NCI-H1092 (cell line): ENCODE measurements at places on chromosomes 3 and 15.

DNA sequence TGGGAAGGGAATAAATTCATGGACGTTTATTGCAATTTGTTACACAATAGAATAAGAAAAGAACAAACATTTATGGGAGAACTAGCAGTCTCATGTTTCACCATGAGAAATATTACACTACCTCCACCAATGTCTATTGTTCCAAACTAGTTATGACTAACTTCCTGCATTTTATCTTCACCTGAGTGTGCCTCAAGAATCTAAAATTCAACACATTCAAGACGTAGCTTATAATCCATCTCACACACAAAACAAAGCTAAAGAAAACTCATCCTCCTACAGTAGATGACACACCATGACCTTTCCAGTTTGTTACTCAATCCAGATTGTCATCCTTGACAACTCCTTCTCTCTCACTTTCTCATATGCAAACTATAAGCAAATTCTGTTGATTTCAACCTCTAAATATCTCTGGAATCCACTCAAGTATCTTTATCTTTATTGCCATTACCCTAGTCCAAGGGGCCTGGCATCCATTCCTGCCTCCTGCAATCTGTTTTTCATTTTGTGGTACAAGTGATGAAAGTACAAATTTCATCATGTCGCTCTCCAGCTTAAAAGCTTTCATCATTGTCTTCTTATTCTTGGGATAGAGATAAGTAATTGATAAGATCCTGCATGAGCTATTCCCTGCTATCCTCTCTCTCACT, 229.9 kb downstream of the NR2F2 start:
- DNase-seq, result no peak

DNA sequence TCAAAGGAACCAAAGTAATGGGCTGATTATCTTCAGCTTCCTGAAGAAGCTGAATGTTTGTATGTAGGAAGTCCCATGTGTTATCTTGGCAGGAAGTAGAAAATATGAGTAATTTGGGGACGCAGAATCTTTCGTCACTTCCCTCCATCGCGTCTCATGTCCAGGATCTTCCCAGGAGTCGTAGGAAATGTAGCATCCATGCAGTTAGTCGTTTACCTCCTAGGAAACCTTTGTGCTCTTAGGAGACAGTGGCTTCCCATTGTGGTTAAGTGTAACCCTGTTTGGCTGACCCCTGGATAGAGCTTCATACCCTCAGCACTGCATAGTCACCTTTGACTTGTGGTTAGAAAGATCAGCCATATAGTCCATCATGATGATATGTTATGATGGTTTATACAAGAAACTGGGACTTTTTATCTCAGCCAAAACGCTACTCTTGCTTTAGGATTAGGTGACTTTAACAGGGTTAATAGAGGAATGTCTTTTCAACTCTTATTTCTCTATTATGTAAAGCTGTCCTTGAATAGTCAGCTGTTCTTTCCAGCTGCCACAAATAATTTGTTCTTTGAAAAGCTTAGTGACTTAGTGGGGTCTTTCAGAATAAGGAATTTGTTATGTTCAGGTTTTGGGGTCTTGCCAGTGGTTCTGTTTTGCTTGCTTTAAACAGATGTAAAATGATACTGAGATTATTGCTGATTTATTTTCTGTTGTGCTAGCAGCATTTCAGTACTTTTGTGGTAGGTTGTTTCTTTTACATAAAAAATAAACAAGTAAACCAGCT, 92.2 kb downstream of the KLHL25 start:
- DNase-seq, result no peak

DNA sequence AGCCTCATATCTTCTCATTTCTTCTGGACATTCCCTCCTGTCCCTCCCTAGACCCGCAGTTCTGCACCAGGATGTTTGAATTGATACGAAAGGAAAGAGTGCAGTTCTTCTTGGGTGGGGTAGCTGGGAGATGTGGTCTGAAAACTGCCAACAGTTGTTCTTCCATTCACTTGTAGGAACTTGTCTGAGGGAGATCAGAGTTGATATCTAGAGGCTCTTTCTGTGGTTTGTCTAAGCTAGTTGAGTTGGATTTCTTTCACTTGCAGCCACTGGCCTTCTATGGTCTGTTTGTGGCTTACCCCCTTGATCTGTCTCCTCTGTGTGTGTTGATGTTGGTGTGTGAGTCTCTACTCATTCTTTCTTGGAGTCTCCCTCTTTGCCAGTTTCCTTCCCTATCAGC, 42.5 kb upstream of the PIK3CB start:
- DNase-seq, result no peak

DNA sequence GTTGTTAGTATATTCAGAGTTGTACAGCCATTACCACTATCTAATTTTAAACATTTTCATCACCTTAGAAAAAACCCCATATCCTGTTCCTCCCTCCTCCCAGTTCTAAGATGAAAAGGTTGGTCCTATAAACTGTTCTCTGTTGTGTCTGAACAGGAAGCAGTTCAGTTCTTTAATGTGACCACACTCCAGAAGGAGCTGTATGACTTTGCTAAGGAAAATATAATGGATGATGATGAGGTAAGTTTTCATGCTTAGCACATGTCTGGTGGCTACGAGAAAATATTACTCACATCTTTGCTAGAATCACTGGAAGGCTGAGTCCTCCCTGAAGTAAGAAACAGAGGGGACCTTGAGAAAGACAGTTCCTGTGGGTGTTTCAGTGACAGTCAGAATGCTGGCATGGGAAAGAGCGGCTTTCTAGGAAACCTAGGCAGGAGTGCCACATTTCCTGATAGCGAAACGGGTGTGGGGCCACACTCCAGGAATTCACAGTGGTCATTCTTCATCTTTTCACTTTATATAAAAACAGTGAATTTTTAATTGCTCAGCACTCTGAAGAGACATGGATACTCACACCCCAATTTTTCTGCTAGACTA, 20.3 kb downstream of the CRTAP start:
- DNase-seq, result no peak

- DNase-seq, result no peak
These were observed 72.7 kb downstream of the TJP1 start for GRCh38 chr15:29749365-29750086.

DNA sequence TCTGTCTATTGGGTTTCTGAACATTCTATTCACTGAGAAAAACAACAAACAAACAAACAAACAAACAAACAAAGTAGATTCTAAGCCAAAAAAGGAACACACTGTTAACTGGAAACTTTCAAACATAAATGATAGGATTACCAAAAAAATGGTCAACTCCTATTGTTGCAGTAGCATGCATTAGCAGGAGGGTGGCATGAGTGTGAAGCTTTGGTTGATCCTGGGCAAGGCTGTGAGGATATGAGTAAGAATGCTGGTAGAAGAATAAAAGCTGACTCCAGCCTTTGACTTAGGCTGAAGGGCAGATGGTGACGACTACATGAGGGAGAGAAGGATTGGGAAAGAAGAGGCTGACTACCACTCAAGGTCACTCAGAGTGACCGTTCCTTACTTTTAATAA, 810.3 kb downstream of the VGLL3 start:
- no peak for DNase-seq

GRCh38 chr3:45164056-45164455, 17.9 kb upstream of the CDCP1 start:
- DNase-seq, result no peak

DNA sequence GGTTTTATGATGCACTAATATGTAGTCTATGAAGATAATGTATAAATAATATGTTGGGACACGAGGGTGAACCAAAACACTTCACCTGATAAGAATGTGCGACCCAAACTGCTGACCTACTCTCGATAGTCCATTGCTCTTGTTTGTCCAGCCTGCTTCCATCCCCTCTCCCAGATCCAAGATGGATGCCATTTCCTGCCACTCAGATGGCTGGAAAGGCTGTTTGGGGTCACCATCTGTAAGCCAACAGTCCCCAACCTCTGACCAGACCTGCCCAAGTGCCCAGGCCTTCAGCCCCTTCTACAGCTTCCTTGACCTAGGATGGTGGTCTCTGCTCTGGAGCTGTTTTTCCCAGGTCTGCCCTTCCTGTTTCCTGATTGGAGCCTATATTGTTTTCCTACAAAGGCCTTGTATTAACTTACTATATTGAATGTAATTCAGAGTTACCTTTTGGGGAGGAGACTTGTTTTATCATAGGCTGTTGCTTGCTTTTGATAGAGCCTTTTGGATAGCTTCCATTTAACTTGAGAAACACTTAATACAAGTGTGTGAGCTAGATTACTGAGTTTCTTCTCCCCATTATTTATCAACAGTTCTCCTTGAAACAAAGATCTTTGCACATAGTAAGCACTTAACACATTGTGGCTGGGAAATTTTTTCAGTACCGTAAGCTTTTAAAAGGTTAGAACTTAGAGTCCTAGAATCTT, 5.0 kb upstream of the PAQR9 start:
- DNase-seq, result no peak
